NCI-H748 treated with DMSO at 0.1 percent for 48 hours (cell line): ENCODE measurements at places on chromosomes 12 and 14.

GRCh38 chr14:97441740-97442362 is 644.7 kb downstream of the VRK1 start:
- DNase-seq, result no peak

- no peak for DNase-seq
Measured at GRCh38 chr12:111993292-111994150, 19.4 kb downstream of the TMEM116 start.

DNA sequence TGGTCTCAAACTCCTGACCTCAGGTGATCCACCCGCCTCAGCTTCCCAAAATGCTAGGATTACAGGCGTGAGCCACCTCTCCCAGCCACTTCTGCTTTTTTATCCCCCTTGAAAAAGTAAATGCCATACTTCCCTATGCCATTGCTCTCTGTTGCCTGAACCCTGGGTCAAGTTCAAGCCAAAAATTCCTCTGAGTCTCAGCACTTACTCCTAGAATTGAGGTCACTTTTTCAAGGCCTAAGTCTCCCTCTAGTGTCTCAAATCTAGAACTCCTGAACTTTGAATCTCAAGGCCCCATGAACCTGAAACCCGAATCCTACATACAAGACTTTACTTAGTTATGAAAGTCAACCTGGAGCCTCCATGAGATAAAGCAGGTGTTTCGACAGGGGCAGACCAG is 1.4 kb upstream of the APOBEC1 start:
- DNase-seq, result no peak

DNA sequence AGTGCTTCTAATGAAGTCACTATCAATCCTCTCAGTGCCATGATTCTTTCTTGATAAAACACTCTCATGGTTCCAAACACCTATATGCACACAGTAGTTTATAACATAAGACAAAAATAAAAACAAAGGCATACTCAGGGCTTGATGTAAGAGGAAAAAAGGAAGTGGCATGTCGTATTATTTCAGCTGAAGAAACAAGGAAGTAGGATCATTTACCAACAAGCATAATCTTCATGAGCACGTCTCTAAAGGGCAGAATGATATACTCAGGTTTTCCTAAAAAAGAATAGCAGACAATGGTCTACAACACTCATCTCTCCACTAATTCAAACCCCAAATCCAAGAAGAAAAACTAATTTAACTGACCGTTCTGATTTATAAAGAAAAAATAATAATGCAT is 33.9 kb downstream of the NUMB start:
- DNase-seq, result no peak

DNA sequence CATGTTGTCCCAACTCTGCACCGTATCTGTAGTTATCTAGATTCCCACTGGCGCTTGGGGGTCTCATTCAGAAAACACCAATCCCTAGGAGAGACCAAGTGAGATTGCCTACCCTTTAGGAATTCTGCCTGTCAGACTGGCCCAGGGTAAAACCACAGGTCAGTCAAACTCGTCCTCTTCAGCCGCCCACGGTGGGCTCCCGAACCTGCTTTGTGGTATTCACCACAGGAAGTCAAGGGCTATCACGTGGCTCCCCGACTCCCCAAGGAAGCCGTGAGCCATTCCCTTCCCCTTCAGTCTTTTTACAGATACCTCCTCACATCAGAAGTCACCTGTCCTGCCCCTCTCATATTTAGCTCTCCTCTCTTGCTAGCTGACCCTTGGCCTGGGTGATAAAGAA is 159.9 kb downstream of the EGLN3 start:
- no peak for DNase-seq

DNA sequence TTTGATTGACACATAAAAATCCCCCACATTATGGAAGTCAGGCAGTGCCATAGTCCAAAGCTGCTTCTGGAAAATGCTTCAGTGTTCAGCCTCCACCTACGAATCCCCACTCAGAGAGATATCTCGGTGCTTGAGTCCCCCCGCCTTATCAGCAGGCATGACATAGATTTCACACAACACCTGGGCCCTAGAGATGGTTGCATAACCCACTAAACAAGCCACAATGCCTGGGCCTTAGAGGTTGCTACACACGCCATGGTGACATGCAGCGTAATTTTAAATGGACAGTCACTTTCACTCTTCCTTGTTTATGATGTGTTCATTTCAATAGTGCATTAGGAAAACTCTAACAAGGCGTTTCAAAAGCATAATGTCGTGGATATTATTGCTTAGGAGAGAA is 38.0 kb downstream of the CCDC60 start:
- DNase-seq, result no peak

DNA sequence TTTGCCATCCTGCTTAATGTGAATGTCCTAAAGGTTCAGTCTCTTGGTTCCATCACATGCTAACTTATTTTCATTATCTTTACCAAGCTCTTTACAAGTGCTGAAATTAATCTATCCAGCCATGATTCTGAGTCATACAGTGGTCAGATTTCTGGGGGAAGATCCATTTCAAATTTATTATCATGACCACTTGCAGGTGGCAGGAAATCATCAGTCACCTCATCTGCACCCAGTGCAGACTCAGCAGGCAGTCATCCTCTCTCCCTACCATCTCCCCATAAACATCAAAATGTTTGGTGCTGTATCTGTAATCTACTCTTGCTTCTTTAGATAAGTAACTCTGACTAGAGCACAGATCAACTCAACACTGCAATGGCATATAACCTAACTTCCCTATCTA is 23.5 kb downstream of the ATG14 start:
- DNase-seq, result no peak

DNA sequence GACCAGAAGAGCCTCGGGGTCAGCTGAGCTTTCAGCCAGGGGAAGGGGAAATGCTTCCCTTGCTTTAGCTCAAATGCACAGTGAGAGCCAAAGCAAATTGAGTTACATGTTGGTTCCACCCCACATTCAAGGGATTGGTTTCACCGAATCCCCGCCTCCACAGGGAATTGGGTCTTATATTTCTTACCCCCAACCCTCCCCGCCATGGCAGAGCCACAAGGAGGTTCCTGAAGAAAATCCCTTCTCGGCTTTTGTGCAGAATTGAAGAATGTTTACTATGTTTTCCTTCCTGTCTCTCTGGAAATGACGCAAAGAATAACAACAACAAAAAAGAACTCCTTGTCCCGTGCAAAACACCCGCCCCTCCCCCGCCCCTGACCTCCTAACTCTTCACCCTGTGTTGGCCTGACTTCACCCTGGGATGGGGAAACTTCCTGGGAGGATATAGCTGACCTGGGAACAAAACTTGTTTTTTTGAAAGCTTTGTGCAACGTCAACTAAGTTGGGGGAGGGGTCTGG is 21.9 kb upstream of the CIPC start:
- DNase-seq, result no peak

DNA sequence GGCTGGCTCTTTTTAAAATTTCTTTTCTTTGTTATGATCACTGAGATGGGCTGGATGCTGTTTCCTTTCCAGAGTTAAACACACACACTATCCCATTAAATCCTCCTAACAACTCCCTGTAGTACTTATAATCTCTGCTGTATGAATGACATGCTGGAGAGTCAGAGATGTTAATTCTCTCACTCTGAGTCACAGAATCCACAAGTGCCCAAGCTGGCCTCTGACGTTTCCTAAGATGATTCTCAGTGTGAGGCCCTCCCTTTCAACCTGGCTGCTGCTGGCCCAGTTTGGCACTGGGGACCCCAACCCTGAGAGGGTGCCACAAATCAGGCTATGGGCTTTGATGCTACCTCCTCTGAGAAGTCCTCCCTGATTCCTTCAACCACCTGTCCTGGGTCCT is 5.4 kb downstream of the NOS1 start:
- DNase-seq, result no peak

GRCh38 chr12:131119936-131120335 is 166.2 kb downstream of the ADGRD1 start:
- no peak for DNase-seq

GRCh38 chr12:15130541-15130940 is 90.7 kb downstream of the RERG start:
- no peak for DNase-seq

DNA sequence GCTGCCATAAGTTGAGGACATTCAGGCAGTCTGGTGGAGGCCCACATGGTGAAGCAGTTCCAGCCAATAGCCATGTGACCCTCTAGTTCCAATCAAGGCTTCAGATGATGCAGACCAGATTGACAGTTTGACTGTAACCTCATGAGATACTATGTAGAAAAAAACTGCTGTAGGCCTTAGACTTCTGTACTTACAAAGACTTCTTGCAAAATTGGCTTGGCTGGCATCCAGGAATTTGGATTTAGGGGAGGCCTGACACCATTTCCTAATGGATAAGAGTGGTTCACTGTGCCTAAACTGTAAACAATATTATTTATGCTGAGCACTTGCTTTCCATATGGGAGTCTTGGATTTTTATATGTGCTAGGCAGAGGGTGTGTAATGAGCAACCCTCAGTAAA is 76.4 kb downstream of the RGS6 start:
- DNase-seq, result no peak

GRCh38 chr14:79064214-79064613 is 894.0 kb downstream of the NRXN3 start:
- no peak for DNase-seq

GRCh38 chr14:36818794-36819384 is 157.2 kb downstream of the PAX9 start:
- no peak for DNase-seq

- no peak for DNase-seq
Measured at GRCh38 chr14:90440021-90440451, 43.2 kb downstream of the CALM1 start.
